Aorta (tissue), 5 donors: ENCODE measurements at places on chromosomes 7 and 10. TPM values are rescaled to one million over a fixed set of nuclear protein-coding genes. Genes with fewer than 3 reads are reported as not detected.
A peak's percentile ranks its signal among the peaks of the same experiment; 100 is the strongest.

- DNase-seq: no peak
Measured at GRCh38 chr10:25912866-25913265, 21.2 kb upstream of the MYO3A start.

- no peak for DNase-seq
Measured at GRCh38 chr7:138308136-138308535, 151.9 kb upstream of the TRIM24 start.

- DNase-seq: no peak
Measured at GRCh38 chr10:16853201-16853600, 36.0 kb upstream of the RSU1 start.

GRCh38 chr7:111190804-111191203 is 99.9 kb downstream of the LRRN3 start:
- no peak for DNase-seq

DNA sequence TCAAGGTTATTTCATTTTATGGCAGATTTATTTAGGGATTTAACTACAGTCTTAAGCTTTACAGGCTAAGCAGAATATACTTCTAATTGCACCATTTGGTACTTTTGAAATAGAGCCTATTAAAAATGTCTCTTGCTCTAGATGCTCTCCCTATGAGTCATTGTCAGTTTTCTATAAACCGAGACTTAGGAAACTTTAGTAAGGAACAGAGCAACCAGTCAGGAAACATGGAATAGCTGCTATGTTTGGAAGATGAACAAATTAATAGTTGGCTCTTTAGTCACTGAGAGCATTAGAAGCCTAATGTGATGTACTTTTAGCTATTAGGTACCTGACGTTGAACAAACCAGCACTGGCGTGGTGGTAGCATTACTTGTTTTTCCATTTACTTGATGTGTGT is 35.3 kb downstream of the INPP5F start:
- no peak for DNase-seq

- DNase-seq: no peak
Measured at GRCh38 chr7:29878081-29878688, 71.9 kb downstream of the WIPF3 start.

DNA sequence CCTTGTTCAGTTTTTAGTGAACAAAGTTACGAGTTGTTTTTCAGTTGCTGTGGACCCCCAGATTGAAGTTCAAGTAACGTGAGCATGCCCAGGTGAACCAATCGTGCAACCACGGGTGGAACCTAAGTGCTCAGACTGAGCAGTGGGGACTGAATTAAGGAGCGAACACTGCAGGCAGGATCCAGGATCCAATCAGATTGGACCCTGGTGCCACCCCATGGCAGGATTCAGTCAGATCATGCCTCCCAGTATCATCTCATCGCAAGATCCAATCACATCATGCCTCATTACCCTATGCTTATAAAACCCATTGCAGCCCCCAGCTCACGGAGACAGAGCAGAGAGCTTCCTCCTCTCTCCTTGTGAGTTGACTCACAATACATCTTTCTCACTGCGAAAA is 80.9 kb downstream of the PFKFB3 start:
- DNase-seq: no peak

GRCh38 chr7:7157177-7157886 is 25.0 kb upstream of the C1GALT1 start:
- DNase-seq: peak; percentile 47

DNA sequence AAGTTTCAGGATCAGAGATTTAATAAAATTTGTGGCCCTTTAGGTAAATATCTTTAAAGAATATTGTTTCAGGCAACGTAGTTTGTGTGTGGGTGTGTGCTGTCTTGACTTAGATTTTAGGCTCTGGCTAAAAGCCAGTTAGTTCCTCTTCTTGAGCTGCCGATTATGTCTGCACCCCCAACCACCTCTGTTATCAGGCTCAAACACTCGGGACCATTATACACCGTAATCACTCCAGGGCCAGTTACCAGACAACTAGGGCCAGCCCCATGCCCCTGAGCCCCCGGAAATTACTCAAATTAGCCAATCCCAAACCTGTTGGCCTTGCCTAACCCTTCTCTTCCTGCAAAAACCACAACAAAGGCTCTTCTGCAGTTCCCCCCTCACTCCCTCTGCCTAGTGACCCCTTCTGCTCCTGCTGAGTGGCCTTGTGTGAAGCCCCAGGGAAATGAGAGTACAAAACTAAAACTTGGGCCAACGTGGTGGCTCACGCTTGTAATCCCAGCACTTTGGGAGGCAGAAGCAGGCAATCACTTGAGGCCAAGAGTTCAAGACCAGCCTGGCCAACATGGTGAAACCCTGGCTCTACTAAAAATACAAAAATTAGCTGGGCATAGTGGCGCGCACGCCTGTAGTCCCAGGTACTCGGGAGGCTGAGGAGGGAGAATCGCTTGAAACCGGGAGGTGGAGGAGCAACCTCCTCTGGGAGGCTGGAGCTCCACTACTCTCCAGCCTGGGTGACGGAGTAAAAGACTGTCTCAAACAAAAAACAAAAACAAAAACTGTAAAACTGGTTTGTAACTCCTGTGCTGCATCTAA is 9.2 kb upstream of the HNRNPF start:
- no peak for DNase-seq

SEC61A2 gene
- total RNA-seq: 7.9 TPM

COL1A2 gene
- 844 TPM for total RNA-seq

ADAM8 gene
- total RNA-seq: 11.2 TPM

SPDYE3 gene
- total RNA-seq: not detected

SLC16A9 gene
- 3.3 TPM for total RNA-seq

NODAL gene
- not detected for total RNA-seq

NUTM2B gene
- total RNA-seq: 1.2 TPM

PSD gene
- 1.4 TPM for total RNA-seq

DENND2A gene
- total RNA-seq: 5.9 TPM

CH25H gene
- total RNA-seq: 2.4 TPM

GGCT gene
- total RNA-seq: 16.7 TPM

AFAP1L2 gene
- 19.3 TPM for total RNA-seq
